ENCODE measurements at places on chromosomes 3 and 15.

DNA sequence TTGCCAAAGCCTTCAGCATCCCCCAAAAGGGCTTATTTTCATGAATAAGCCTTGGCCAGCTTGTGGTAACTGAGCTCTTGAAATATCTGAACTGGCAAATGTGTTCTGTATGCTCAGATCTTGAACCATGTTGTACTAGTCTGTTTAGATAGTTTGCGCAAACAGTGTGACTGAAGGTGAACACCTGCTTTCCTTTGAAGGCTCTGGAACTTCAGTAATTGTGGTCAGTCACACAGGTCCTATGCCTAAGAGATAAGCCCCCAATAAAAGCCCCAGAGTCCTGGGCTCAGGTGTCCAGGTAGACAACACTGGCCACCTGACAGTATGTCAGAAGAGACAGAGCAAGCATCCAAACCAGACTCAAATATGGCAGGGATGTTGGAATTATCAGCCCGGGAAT is 5.4 kb downstream of the TUBGCP5 start:
- no peak for DNase-seq

DNA sequence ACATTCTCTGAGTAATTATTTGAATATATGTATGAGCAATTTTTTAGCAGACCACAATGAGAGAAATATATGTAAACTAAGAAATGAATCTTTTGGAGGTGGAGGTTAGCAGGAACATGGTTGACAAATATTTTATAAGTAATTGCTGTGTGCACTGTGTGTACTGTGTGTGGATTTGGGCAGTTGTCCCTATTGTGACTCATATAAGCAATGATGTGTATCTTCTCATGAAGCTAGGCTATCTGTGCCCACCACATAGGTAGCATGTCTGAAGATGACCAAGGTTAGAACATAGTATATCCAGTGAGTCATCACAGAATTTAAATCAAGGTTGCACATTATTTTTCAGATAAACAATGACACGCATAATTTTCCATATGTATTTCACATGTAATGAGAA is 713.9 kb upstream of the GBE1 start:
- no peak for DNase-seq

DNA sequence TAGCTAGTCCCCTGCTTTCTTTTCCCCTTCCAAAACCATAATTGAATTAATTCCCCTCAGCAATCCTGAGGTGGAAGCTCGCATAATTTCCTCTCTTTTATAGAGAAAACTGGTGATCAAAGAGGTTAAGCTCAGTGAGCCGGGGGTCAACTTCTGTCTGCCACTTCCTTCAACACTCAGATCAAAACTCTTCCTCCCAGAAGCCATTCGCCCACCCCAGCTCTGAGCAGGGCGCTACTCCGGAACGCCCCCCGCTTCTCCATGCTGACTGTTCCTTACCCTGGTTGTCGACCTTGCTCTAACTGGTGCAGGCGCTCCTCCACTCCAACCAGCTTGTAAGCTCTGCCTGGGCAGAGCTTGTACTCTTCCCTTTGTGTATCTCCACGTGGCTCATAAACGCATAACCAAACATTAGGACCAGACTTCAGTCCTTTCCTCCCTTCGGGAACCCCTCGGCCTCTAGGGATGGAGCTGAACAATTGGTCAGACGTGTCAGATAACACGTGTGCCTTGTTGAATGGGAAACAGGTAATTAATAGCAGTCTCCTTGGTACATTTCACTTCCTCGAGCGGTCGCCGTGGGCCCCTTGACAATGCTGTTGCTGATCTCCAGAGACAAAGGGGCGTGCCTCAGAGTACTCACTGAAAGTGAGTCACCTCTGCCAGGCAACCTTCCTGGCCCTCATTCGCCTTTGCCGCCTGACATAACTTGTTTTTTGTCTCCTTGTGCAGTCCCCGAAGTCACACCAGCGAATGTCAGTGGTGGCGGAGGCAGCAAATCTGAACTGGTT is 71.8 kb downstream of the IL5RA start:
- no peak for DNase-seq

DNA sequence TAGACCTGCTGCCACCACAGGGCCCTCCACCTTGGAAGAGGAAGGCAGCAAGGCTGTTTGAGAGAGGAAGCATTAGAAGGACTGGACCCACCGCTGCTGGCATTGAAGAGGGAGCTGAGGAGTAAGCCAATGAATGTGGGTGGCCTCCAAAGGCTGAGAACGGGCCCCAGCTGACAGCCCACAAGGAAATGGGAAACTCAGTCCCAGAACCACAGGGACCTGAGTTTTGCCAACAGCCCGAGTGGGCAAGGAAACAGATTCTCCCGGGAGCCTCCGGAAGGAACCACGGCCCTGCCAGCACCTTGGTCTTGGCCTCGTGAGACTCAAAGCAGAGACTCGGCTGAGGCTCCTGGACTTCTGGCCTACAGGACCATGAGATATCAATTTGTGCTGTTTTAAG is 95.4 kb upstream of the SNRPA1 start:
- no peak for DNase-seq

GRCh38 chr15:101805605-101806345 is 2.5 kb downstream of the OR4F6 start:
- DNase-seq = no peak

DNA sequence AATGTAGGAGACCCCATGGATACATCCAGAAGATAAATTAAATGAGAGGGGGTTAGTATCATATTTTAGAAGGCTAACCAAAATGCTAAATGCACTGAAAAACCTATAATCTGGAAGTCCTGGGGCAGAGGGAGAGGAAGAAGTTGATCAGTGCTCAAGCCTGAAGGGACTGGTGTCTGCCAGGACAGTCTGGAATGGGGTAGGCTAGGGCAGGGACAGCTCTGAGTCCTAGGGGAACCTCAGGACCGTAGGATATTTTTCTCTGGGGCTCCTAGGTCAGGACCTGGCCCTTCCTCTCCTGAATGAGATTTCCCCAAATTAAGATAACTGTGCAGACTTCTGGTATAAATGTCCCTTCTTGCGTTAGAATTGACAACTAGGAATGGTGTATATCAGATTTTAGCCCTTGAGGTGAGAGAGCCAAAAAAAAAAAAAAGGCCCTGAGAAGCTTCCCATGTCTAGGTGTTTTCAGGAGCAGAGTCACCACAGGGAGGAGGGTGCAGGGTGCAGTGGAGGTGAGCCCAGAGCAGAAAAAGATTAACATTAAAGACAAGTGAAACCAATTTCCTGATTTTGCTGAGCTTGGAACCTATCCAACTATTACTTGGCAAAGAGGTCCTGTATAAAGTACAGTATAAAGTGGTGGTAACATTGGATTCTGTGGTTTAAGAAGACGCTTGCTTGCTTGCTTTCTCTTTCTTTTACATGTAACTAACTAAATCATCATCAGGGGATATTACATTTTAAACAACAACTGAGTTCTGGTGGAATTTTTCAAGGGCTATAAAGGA is 63.5 kb downstream of the HACD2 start:
- no peak for DNase-seq

- DNase-seq = no peak
Measured at GRCh38 chr3:190345027-190345821, 23.0 kb upstream of the CLDN1 start.

GRCh38 chr15:88476635-88477060 is 9.1 kb downstream of the MRPS11 start:
- DNase-seq = no peak

DNA sequence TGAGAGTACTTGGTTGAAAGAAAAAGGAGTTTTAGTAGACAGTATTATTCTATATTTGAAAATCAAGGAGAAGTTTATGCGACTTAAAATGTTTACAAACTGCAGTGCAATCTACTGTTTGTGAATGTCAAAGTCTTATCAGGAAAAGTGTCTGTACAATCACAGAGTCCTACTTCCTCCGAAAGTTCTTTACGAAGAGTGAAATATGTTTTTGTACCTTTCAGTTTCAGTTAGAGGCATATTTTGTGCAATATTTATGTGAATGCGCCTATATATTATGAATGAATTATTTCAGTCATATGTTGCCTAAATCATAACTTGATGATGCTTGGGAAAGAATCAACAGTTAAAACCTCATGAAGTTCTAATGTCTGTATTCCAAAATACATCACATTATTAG is 31.5 kb downstream of the NGRN start:
- DNase-seq = no peak

DNA sequence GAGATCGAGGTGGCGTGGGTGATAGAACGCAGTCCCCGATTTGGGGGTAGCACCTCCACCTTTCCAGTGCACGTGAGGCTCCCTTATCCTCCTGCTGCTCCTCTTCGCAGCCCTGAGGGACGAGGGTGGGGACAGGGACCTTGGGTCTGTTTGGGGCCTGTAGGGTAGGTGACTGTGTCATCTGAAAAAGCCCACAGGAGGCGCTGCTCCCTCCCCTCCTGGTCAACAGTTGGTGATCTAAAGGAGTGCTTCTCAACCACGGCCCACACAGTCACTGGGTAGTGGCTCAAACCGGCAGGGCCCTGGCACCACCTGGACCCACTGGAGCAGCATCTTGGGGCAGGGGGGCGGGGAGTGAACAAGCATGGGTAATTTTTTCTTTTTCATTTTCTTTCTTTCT is 7.1 kb downstream of the LRRK1 start:
- no peak for DNase-seq

- DNase-seq = no peak
Measured at GRCh38 chr3:88291486-88291885, 141.7 kb downstream of the C3orf38 start.

DNA sequence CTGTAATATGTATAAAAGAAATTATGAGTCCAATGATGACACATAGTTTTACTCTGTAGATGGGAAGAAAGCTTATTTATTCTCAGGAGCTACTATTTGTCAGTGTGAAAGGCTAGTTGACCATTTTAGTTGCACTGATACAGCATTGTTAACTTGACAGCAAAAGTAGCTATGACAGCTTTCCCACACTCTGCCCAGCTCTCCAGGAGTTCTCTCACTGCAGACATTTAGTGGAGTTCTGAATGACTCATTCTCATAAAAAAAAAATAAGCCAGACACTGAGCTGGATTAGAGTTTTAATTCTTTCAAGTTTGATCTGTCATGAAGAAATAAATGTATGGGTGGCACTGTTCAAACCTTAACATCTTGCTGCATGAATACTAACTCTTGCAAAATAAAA is 77.2 kb upstream of the CFAP20DC start:
- DNase-seq = no peak

DNA sequence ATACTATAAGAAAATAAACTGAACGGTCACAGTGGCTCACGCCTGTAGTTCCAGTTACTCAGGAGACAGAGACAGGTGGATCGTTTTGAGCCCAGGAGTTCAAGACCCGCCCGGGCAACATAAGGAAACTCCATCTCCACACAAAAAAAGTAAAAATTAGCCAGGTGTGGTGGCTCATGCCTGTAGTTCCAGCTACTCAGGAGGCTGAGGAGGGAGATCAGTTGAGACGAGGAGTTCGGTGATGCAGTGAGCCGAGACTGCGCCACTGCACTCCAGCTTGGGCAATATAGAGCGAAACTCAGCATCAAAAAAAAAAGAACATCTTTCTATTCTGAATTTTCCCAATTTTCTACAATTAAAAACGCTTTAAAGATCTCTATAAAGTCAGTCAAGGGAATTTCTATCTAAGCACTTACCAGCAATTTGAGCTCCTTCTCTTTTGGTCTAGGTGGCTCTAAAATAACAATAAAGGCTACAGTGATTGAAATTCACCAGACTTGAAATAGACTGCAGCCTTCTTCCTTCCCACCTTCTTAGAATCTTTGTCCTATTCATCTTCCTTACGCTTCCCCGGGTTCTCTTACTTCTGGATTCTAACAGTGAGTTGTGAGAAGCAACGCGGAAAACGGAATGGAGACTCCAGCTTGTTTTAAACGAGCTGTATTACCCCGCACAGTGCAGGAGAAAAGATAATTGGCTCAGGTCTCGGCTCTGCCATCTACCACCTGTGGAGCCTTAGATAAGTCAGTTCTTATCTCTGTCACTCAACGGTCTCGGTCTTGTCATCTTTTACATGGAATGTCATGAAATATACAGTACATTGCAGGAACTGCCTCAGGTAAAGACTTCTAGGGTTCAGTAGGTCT is 812 bp upstream of the SEC62 start:
- peak; percentile 2 for DNase-seq

- DNase-seq = no peak
Measured at GRCh38 chr3:128532012-128532983, 39.3 kb upstream of the GATA2 start.

- DNase-seq = no peak
Measured at GRCh38 chr3:173078525-173078924, 62.5 kb downstream of the SPATA16 start.

GRCh38 chr3:144341471-144341870 is 369.8 kb downstream of the DIPK2A start:
- no peak for DNase-seq

GRCh38 chr15:95588056-95588455 is 742.4 kb upstream of the NR2F2 start:
- no peak for DNase-seq

DNA sequence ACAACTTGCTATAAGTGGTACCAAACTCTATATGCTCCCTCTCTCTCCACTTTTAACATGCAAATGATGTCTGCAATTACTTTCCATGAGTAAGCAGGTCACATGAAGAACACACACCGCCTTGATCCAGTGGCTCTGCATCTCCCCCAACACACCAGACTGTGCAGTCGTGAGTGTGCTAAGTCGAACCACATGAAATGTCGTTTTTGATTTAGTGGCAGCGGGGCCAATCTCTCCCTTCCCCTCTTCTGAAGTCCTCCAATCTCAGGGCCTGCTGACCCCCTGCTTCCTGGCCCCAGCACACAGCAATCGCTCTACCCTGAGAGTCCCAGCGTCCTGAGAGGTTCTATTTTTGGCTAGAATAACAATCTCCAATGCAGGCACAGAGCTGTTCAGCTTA is 312.5 kb downstream of the SHQ1 start:
- no peak for DNase-seq

- peak; percentile 70 for DNase-seq
Measured at GRCh38 chr3:45105855-45106671, 40.1 kb downstream of the CDCP1 start.

DNA sequence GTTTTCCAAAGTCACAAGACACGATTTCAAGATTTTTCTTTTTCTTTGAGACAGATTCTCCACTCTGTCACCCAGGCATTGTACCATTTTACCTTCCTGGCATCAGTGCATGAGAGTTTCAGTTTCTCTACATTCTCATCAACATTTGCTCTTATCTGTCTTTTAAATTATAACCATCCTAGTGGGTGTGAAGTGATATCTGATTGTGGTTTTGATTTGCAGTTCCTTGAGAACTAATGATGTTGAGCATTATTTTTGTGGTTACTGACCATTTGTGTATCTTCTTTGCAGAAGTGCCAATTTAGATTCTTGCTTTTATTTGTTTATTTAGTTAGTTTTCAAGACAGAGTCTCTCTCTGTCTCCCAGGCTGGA is 41.2 kb downstream of the ADIPOQ start:
- no peak for DNase-seq

DNA sequence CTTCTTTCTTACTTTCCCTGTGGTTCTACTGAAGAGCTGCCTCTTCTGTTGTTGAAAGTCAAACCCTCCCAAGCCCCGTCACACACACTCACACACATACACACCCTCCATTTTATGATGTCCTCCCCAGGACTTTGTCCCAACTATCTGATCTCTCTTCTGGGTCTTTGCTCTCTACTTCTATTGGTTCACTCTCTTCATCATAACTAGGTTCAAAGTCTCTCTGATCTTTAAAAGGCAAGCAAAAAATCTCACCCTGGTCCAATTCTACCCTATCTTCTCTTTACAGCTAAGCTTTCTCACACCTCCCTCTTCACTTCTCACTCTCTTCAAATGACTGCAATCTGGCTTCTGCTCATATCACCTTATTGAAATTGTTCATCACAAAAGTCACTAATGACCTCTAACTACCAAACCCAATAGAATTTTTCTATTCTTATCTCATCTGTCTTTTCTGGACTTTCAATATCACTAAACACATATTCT is 34.8 kb downstream of the LRRFIP2 start:
- DNase-seq = no peak

GRCh38 chr3:19945969-19946831 is 697 bp upstream of the RAB5A start:
- DNase-seq = no peak

- DNase-seq = no peak
Measured at GRCh38 chr3:39413691-39414420, 7.3 kb downstream of the RPSA start.

All from activated T-cell treated with anti-CD3 and anti-CD28 coated beads for 24 hours (primary cell).